Ureter (tissue), 1 donor: ENCODE measurements at places on chromosomes 5 and 9.

- DNase-seq: no peak
These were observed 342.8 kb upstream of the CCNG1 start for GRCh38 chr5:163094492-163095180.

DNA sequence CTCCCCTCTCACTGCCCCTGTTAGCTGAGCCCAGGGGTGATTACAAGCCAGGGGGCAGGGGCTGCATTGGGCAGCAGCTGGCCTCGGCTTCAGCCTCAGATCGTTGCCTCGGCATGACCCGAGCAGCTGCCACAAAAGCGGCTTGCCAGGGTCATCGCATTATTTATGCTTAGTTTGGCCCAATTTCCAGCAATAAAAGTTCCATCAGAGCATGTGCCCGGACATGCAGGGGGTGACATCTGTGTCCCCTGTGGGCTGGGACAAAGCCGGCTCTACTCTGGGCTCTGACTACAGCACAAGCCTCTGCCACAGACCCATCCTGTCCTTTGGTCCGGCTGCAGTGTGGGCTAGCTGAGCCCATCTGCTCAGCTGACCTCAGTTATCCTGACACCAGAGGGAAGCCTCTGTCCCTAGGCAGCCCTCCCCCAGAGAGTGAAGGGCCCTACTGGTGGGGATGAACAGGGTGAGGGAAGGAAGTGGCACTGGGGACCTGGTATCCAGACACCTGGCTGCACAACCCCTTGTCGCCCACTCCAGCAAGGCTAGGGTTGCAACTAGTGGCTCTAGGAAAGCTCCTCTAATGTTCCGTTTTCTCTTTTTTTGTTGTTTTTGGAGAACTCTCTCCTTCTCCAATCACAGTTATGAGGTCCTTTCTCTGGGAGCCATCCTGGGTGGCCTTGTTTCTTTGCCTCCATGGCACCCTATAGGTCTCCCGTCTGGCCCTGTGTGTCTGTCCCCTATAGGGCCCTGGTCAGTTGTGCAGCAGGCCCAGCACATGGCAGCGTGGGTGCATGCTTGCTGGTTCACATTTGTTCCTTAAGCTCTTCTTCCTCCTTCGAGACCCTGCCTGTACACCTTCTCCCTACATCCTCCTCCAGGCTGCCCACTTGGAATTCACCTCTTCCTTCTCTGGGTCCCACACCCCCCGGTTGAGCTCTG, 13.3 kb upstream of the GADD45G start:
- DNase-seq: peak; percentile 34

DNA sequence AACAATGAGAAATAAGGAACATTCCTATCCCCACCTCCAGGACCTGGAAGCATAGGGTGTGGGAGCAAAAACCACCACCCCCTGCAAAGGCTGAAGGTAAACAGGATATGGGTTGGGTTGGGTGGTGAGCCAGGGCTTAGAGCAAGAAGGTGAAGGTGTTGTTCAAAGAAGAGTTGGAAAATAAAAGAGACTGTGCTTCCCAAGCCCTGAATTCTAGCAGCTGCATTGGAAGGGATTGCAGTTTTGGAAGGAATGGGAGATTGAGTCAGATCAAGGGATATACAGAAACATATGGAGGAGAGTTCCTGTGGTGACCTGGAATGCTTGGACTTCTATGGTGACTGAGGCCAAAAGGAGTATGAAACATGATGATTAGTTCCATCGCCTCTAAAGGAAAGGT, 24.7 kb upstream of the MTAP start:
- DNase-seq: no peak

- no peak for DNase-seq
These were observed 12.0 kb downstream of the TNC start for GRCh38 chr9:115106001-115106400.

DNA sequence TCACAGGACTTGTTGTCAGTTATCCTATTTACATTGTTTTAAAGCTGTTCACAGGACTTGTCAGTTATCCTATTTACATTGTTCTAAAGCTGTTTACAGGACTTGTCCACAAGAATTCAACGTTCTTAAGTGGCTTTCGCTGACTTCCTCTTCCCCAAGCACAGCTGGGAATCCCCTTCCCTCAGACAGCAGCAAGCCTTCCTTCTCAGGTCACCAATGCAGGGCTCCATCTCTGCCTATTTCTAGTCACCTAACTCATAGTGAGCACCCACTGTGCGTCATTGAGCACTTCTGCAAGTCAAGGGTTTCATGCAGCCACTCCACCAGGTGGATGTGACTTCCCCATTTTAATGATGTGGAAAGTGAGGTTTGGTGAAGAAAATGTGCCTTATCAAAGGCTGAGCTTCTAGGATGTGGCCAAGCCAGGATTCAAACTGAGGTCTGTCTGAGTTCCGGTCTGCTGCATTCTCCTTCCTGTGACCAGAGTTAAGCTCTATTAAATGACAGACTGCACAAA, 109.8 kb upstream of the ZNF462 start:
- no peak for DNase-seq

- no peak for DNase-seq
These were observed 38.3 kb downstream of the SLC1A3 start for GRCh38 chr5:36644727-36645126.

- DNase-seq: no peak
These were observed 440.5 kb upstream of the ZNF608 start for GRCh38 chr5:125186911-125187375.

DNA sequence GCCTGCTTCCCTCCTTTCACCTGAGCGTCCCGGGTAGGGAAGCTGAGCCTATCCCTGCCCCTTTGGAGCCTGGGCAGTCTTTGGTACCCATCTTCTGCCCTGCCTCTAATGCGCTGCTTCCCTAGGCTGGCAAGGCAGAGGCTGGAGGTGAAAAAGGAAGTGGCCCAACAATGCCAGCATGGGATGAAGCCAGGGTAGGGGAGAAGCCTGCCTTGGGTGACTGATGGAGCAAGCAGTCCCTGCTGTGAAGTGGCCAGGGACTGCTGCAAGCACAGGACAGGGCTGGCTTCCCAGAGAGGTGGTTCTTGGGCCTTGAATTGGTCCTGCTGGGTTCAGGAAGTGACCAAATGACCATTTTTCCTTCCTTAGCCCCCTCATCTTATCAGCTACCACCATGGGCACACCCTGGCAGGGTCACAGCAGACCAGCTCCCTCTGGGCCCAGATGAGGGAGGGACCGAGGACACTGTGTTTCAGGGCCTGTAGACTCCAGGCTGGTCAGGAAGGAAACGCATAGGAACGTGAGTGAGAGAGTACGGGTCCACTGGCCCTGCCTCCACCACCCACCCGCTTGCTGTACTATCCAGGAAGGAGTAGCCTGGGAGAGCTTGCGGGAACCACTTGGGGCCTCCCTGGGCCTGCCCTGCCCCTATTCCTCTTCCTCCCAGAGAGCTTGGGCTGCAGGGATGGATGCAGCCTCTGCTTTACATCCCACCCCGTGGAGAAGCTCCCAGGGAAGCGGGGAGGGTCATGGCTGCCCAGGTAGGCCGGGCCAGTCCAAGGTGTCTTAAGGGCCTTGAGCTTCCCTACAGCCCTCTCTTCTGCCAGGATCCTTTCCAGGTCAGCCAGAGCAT, 102.6 kb downstream of the DAB2IP start:
- no peak for DNase-seq

DNA sequence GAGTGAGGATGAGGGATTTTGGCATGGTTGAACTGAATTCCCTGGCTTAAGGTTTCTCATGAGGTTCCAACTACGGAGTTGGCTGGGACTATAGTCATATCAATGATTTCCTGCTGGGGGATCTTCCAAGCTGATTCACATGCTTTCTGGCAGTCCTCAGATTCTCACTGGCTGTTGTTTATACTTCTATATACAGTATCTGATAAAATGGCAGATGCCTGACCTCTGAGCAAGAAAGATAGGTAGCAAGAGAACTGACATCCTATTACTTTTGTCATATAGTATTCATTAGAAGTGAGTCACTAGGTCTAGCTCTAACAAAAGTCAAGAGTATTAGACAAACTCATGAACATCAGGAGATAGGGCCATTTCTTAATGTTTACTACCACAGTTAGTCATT, 440.9 kb upstream of the EDIL3 start:
- no peak for DNase-seq

GRCh38 chr5:61098251-61098995, 63.8 kb downstream of the SMIM15 start:
- no peak for DNase-seq

DNA sequence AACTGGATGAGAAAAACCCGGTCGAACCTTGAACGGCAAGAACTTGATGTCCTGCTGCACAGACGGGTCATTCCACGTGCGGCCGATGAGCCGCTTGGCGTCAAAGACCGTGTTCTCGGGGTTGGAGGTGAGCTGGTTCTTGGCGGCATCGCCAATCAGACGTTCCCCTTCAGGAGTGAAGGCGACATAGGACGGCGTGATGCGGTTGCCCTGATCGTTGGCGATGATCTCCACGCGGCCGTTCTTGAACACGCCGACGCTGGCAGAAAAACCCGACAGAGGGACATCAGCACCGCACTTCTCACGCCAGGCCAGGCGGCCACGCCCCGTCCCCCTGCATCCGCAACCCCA, 519 bp downstream of the HSPA5 start:
- peak; percentile 59 for DNase-seq

GRCh38 chr5:160064995-160065614, 54.1 kb downstream of the PWWP2A start:
- DNase-seq: peak; percentile 86

- DNase-seq: peak; percentile 50
These were observed 285.4 kb downstream of the MAST4 start for GRCh38 chr5:66881480-66882161.

GRCh38 chr5:927172-928015, 34.7 kb downstream of the TRIP13 start:
- peak; percentile 42 for DNase-seq

- no peak for DNase-seq
These were observed 8.5 kb downstream of the KDM3B start for GRCh38 chr5:138360941-138361452.

DNA sequence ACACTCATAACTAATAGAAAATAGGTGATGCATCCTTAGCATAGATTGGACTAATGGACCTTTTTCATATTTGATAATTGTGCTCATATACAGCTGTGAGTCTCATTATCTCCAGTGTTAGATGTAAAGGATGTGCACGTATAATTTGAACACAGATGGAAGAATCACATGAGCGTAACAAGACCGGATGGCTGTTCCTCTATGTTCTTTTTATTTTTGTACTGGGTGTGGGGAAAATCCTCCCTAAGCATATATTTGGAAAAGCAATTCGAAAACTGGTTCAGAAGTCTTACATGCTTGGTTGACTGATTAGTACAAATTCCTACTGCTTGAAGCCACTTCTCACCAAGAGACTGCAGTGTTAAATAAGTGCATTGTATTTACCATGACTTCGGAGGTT, 230.2 kb downstream of the AOPEP start:
- DNase-seq: no peak

DNA sequence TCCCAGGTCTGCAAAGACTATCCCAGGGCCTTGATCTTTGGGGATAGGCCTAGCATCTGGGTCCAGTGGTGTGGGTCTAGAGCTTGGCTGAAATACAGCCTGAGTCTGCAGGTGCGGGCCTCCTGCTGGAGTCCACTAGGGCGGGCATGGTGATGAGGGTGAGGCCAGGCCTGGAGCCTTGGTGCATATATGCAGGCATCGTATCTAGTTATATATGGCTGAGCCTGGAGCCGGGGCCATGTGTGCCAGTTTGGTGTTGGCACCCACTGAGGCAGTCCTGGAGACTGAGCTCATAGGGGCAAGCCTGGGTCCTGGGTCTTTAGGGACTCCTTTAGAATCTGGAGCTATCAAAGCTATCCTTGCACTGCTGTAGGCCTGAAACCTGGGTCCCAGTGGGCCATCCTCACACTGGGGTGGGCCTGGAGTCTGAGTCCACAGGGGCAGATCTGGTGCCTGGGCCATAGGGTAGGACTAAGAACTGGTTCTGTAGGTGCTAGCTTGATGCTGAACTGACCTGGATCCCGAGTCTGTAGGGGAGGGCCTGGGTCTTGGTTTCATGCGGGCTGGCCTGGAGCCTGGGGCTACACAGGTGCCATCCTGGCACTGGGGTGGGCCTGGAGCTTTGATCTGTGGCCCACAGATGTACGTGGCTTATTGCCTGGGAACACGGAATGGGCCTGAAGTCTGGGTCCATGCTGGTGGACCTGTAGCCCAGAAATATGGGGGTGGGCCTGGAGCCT, 346.5 kb upstream of the MEF2C start:
- DNase-seq: no peak

GRCh38 chr9:117718701-117719100, 14.5 kb downstream of the TLR4 start:
- DNase-seq: no peak

DNA sequence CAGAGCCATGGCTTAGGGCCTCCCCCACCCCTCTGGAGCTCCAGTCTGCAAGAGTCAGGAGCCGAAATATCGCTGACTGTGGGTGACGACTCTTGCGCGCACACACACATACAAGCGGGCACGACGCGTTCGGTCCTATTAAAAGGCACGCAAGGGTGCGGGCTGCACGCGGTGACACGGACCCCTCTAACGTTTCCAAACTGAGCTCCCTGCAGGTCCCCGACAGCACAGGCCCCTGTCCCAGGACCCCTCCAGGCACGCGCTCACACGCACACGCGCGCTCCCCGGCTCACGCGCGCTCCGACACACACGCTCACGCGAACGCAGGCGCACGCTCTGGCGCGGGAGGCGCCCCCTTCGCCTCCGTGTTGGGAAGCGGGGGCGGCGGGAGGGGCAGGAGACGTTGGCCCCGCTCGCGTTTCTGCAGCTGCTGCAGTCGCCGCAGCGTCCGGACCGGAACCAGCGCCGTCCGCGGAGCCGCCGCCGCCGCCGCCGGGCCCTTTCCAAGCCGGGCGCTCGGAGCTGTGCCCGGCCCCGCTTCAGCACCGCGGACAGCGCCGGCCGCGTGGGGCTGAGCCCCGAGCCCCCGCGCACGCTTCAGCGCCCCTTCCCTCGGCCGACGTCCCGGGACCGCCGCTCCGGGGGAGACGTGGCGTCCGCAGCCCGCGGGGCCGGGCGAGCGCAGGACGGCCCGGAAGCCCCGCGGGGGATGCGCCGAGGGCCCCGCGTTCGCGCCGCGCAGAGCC, at the start of gene GRIN1:
Gene GRIN1 (plus strand): TSS at position 433 of the 746 bp plus-strand sequence. CDS start 333 bp downstream, outside the sequence.
- DNase-seq: no peak

DNA sequence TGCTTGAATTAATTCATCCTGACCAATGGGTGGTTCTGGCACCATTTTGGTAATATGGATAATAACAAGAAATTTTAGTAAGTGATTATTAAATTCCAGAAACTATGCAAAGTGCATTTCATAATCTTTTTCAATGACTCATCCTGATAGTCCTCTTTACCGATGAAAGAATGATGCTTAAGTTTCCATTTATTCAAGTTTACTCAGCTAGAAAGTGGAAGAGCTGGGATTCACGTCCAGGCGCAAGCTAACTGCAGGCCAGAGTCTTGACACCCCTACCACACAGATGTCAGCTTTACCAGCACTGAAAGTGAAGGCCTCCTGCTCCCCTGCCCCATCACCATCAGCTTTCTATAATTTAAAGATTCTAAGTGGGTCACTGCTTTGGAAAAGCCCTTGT, 493.5 kb upstream of the WWC1 start:
- no peak for DNase-seq

GRCh38 chr9:34577400-34578240, 11.9 kb downstream of the CNTFR start:
- DNase-seq: no peak

DNA sequence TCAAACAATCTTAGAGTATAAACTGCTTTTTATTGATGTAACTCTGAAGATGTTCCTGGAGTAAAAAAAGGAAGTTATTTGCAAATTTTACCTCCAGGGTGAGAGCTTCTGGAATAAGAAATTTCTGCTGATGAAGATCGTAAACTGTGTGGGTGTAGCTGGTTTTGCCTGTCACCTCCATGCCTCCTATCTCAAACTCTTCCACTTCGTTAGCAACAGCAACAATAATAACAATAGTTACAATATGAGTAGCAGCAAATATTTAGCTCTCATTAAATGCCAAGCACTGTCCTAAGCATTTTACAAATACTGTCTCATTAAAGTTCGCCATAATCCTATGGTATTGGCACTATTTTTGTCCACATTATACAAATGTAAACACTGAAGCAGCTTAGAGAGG, 57.9 kb downstream of the GCNT1 start:
- DNase-seq: no peak
